ENCODE measurements at places on chromosomes 5 and 9. TPM values are rescaled to one million over a fixed set of nuclear protein-coding genes. Genes with fewer than 3 reads are reported as not detected.
A peak's percentile ranks its signal among the peaks of the same experiment; 100 is the strongest.

- DNase-seq: no peak
- H3K4me3 ChIP-seq: no peak overlapping the region
- no peak overlapping the region for H3K27ac ChIP-seq
- H3K27me3 ChIP-seq: no peaks in the 10 kb centered on the region
- no peaks in the 10 kb centered on the region for H3K36me3 ChIP-seq
Measured at GRCh38 chr5:167833456-167833855, 458.0 kb upstream of the WWC1 start.

DNA sequence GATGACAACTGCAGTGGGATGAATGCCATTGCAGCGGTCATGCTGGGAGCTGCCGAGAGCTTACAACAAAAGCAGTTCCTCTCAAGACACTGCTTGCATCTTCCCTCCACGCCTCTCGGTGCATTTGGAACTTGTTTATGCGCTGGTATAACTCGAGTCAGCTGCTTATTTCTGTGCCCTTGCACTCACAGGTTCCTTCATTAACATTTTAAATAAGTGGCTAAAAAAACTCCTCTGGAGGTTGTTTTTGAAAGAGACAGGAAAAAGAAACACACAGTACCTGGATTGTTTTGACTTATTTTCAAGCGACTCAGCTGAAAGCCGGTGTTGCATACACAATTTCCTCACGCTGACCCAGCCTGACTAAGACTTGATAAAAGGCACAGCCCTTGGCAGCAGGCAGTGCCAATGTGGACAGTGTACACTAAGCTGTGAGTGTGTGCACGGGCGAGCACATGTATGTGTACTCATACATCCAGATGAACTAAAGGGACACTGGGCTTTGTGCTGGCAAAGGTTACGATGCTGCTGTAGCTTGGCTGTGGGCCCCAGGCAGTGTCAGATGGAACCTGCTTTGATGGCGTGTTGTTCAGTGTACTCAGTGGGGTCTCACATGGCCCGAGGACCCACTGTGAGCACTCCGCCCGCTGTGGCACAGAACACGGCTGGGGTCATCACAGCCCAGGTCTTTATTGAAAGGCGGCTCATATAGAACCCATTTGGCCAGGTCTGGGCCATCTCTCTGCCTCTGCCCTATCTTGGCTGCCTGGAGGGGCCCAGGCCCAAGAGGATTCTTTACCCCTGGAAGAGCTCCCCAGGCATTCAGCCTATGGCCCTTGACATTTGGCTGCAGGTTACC, 92.3 kb downstream of the ANKRD33B start:
- no peak overlapping the region for H3K4me3 ChIP-seq
- no peaks in the 10 kb centered on the region for H3K4me1 ChIP-seq
- H3K36me3 ChIP-seq: no peaks in the 10 kb centered on the region
- H3K27me3 ChIP-seq: no peaks in the 10 kb centered on the region

GRCh38 chr9:86636519-86636918, 282.3 kb upstream of the TUT7 start:
- H3K27ac ChIP-seq: no peak overlapping the region
- no peak for DNase-seq
- no peaks in the 10 kb centered on the region for H3K27me3 ChIP-seq
- H3K36me3 ChIP-seq: no peaks in the 10 kb centered on the region

GRCh38 chr5:175281714-175282113, 162.3 kb downstream of the DRD1 start:
- no peak overlapping the region for H3K4me3 ChIP-seq
- H3K27me3 ChIP-seq: no peaks in the 10 kb centered on the region
- H3K36me3 ChIP-seq: no peaks in the 10 kb centered on the region
- H3K27ac ChIP-seq: no peak overlapping the region

DNA sequence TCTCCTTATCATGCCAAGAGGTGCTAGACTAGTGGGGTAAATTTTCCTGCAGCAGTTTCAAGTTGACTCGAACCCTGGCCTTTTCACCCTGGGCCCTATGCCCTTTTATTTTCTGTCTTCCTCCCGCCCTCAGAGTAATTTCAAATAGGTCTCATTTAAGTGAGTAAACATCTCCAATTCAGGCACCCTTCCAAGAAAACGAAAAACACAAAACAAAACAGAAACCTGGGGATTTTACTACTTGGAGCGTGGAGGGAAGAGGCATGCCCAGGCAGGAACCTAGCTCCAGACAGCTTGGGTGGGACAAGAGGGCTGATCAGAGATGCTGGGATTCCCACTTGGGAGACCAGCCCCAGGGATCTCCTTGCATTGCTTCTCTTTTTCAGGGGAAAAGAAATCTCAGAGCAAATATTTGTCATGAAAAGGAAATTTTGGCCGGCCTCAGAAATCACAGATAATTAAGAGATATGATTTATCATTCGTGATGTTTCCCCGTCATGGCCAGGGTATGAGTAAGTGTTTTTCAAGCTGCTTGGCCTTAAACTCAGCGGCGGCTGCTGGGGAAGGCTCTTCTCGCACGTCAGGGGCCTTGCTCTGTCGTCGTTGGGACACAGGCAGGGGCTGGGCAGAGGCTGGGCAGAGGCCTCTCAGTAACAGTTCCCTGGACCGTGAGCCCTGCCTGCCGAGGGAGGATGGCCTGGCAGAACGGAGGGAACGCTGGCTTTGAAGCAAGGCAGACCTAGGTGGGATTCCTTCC, 248.6 kb upstream of the KLF4 start:
- H3K4me1 ChIP-seq: no peaks in the 10 kb centered on the region
- no peak overlapping the region for H3K27ac ChIP-seq
- no peak for DNase-seq
- no peaks in the 10 kb centered on the region for H3K27me3 ChIP-seq
- no peak overlapping the region for H3K4me3 ChIP-seq

DNA sequence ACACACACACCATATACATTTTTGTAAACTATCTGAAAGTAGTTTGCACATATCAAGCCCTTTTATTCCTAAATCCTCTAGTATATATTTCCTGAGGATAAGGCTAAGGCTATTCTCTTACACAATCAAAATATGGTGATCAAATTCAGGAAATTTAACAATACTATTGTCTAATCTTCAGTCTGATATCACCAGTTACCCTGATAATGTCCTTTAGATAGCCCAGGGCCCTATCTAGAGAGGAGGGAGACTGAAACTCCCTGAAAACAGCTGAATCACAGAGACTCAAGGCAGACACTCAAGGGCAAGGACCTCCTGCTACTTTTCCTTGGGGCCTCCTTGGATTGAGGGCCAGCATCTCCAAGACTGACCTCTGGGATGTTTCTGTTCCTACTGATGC, 30.4 kb downstream of the PTTG1 start:
- DNase-seq: no peak
- H3K4me1 ChIP-seq: no peaks in the 10 kb centered on the region
- no peak overlapping the region for H3K27ac ChIP-seq
- H3K4me3 ChIP-seq: no peak overlapping the region
- H3K36me3 ChIP-seq: no peaks in the 10 kb centered on the region

The NRARP gene
- total RNA-seq: 0.70 TPM

GRCh38 chr5:140073296-140073695, 30.2 kb upstream of the NRG2 start:
- no peak overlapping the region for H3K27ac ChIP-seq
- no peak overlapping the region for H3K4me3 ChIP-seq

- no peak overlapping the region for H3K27ac ChIP-seq
- no peaks in the 10 kb centered on the region for H3K36me3 ChIP-seq
- H3K4me1 ChIP-seq: peaks cover under 1% of the 10 kb centered on the region
- H3K27me3 ChIP-seq: no peaks in the 10 kb centered on the region
Measured at GRCh38 chr5:81825237-81825636, 74.3 kb upstream of the SSBP2 start.

DNA sequence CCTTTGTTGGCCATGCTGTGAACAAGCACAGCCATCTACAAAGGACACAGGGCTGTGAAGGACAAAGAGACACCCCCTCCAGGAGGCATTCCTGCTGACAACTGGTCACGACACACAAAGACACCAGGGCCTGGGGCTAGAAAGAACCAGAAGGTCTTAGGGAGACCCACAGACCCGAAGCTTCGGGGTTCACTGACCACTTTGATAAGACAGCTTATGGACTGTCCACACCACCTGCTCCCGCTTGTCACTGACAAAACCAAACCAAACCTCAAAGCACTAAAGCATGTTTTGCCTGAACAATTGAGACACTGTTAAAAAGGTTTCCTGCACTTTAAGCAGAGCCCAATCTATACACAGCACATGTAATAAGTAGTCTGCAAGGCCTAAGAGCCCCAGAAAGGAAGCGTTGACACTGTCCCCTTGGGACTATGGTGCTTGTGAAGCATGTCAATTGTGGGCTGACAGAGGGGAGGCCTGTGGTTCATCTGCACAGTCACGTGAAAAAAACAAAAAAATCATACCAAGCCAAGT, 185.0 kb downstream of the GAPVD1 start:
- peaks cover 17% of the 10 kb centered on the region for H3K36me3 ChIP-seq
- no peak overlapping the region for H3K4me3 ChIP-seq
- no peak for DNase-seq
- H3K4me1 ChIP-seq: no peaks in the 10 kb centered on the region
- H3K27ac ChIP-seq: no peak overlapping the region

The DMAC1 gene
- 45.4 TPM for total RNA-seq

DNA sequence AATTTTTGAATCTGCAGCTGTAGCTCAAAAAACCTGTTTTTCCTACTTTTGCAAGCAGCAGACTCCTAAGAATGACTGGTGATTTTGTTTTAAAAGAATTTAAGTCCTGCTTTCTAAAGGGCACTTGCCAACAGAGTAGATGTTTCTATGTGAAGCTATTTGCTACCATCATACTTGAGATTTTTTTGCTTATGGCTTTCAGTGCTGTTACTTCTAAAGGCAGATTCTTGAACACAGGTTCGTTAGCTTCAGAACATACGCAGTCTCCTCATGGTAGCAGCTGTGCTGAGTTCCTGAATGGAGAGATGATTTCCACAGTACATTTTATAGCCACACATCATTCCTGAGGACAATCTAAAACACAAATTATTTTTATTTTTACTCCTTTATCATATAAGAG, 24.4 kb upstream of the ELL2 start:
- H3K4me1 ChIP-seq: no peaks in the 10 kb centered on the region
- no peaks in the 10 kb centered on the region for H3K36me3 ChIP-seq
- H3K27ac ChIP-seq: no peak overlapping the region

DNA sequence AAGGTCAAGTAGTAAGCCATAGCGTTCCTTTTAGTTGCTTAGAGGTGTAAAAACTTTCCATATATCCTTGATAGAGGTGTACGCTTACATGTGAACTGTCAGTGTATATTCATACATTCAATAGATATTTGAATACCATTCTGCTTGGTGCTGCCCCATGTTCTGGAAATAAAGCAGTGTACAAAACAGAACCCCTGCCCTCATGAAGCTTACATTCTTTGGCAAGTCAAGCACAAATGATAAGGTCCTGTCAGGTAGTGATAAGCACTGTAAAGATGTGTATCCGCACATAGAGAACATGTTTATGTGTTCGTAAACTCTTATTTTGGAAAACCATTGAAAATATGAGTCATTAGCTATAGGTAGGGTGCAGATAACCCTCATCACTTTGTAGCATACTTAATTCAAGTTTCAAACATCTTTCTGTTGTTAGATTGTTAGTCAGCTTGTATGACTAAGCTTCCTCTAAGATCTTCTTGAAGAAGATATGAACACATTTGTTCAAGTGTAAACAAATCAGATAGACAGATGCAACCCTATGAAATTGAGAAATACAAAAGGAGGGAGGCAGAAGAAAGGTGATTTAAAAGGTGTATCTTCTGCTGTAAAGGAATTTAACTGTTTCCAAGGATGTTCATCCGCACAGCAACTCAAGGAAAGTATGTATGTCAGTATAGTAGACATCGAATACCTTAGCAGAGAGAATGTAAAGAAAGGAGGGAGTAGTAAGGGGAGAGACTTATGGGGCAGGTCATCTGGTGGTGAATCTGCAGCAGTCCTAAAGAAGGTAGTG, 1.6 kb downstream of the GTF3C4 start:
- peak overlapping the region; percentile 100 for H3K4me3 ChIP-seq
- H3K36me3 ChIP-seq: no peaks in the 10 kb centered on the region
- no peak for DNase-seq

DNA sequence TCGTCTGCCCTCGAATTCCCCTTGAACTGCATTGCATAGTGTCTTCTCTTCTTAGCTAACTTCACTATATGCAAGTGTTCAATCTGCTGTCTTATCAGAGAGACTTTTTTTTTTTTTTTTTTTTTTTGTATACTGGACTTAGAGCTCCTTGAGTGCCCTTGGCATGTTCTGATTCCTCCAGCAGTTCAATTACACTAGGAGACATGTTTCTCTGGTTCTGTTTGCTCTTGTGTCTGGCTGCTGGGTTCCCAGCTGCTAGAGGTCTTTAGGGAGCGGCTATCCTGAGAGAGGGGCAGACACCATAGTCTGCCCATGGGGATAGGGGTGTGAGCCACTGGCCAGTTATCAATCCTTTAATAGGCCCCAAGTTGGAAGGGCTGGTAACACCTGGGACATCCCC, 13.1 kb downstream of the OR2S2 start:
- no peak overlapping the region for H3K27ac ChIP-seq
- H3K4me1 ChIP-seq: peaks cover 77% of the 10 kb centered on the region
- DNase-seq: no peak
- no peak overlapping the region for H3K4me3 ChIP-seq

- DNase-seq: no peak
- H3K27me3 ChIP-seq: no peaks in the 10 kb centered on the region
- no peaks in the 10 kb centered on the region for H3K4me1 ChIP-seq
- no peak overlapping the region for H3K4me3 ChIP-seq
Measured at GRCh38 chr5:124399426-124399961, 346.9 kb downstream of the ZNF608 start.

- peaks cover 36% of the 10 kb centered on the region for H3K4me1 ChIP-seq
- no peak overlapping the region for H3K27ac ChIP-seq
- peaks cover 16% of the 10 kb centered on the region for H3K36me3 ChIP-seq
Measured at GRCh38 chr5:113024076-113024697, 47.6 kb downstream of the DCP2 start.

DNA sequence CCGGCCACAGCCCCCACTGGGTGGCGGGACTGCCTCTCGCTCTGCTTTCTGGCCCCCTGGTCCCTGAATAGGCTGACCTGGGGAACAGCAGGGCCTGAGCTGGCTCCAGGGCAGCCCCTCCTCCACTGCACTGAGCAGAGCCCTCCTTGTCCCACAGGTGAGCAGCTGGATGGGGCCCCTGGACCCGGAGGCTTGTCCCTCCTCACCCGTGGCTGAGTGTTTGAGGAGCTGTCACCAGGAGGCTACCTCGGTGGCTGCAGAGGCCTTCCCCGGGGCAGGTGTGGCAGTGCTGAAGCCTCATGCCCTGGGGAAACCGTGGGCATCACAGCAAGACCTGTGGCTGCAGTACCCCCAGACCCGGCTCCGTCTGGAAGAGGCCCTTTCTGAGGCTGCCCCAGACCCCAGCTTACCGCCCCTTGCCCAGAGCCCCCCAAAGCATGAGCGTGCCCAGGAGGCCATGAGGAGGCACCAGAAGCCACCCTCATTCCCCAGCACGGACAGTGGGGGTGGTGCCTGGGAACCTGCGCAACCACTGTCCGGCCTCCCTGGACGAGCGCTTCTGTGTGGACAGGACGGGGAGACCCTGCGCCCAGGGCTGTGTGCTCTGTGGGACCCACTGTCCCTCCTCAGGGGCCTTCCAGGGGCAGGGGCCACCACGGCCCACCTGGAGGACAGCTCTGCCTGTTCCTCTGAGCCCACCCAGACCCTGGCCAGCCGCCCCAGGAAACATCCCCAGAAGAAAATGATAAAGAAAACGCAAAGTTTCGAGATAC, 28.5 kb upstream of the LRRC14B start:
- no peaks in the 10 kb centered on the region for H3K4me1 ChIP-seq
- no peak overlapping the region for H3K4me3 ChIP-seq
- no peaks in the 10 kb centered on the region for H3K27me3 ChIP-seq
- no peaks in the 10 kb centered on the region for H3K36me3 ChIP-seq
- H3K27ac ChIP-seq: no peak overlapping the region

Measured in naive thymus-derived CD4-positive, alpha-beta T cell (primary cell).